Occipital lobe (tissue), 3 donors: ENCODE measurements at places on chromosomes 1 and 21. TPM values are rescaled to one million over a fixed set of nuclear protein-coding genes. Genes with fewer than 3 reads are reported as not detected.

LCE1D gene
- not detected for total RNA-seq

CD101 gene
- 1.1 TPM for total RNA-seq

DNA sequence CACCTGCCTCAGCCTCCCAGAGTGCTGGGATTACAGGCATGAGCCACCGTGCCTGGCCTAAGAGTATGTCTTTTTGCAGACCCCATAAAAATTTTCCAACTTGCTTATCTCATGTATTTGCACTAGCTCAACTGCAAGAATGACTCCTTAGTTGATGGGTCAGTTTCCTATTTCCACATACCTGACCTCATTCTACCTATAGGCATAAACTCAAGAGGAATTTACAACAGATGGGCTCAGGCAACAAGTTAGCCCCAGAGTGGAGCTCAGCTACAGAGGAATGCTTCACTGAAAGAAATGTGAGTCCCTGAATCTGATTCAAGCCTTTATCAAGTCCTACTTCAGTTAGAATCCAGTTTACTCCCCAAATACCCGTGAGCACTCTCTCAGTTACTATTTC, 5.3 kb upstream of the SLC37A1 start:
- DNase-seq, result no peak

GRCh38 chr21:45863751-45864150, 117.8 kb upstream of the COL6A1 start:
- no peak for DNase-seq
